ENCODE measurements at places on chromosomes 3 and 15. TPM values are rescaled to one million over a fixed set of nuclear protein-coding genes. Genes with fewer than 3 reads are reported as not detected.

- no peak for DNase-seq
Observed at GRCh38 chr3:32613183-32613582, 42.5 kb upstream of the DYNC1LI1 start.

DNA sequence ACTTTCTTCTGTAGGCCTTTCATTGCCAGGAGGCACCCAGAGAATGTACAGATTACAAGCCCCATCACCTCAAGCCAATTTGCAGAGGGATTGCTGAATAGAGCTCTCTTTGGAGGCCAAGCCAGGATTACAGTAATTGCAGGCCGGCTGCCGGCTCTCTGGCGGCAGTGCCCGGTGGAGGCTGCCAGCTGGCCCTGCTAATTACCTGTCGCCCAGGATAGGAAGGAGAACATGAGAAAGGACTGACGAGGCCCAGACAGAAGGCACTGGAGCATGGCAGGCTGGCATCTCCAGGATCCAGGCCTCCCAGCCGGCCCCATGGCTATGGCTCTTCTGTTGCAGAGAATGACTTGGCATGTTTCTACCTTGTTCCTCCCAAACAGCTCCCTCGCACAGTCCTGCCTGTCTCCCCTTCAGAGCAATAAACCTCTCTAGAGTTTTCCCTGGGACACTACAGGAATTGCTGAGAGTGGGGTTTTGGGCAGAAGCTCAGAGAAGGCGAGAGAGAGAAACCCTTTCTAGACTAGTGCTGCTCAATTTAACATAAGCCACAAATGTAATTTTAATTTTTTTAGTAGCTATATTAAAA, 273.6 kb upstream of the PROK2 start:
- no peak for DNase-seq

GRCh38 chr15:78213425-78213750, 21.0 kb downstream of the ACSBG1 start:
- DNase-seq = no peak

DNA sequence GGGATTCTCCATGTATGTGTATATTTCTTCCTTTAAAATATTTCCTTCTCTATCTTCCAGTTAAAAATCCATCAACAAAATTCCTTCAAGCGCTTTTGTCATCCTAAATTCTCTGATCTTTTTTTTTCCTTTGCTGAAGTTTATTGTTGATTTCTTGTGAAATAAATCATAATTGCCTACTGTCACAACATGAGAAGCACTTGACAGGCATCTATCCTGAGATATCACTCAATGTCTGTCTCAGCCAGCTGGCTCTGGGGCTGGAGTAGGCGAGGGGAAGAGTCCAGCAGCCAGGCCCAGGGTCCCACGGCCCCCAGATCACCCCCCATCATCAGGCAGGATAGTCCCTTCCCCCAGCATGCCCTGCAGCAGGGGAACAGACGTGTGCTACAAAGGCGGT, 109.0 kb upstream of the TLE3 start:
- no peak for DNase-seq

- DNase-seq = no peak
Observed at GRCh38 chr3:173275740-173276139, 121.8 kb upstream of the NLGN1 start.

DNA sequence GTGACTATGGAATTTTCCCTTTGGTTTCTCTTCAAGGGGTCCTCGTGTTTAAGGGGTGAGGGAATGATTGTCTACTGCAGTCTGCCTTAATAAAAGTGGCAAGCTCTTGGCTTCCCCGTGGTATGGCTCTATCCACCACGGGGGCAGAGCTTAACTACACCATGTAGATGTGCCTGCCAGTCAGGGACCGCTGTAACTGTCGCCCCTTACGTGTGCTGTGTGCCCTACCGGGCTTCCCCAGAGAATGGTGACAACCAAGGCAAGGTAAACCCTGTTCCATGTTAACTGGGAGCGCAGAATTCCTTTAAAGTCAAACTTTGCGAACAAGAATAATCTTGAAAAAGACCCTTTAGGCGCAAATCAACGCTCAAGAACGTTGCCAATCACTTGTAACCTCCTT, 966 bp upstream of the C3orf80 start:
- DNase-seq = peak; percentile 48

GRCh38 chr3:192980632-192981031, 63.0 kb upstream of the MB21D2 start:
- DNase-seq = no peak

- peak; percentile 39 for DNase-seq
Observed at GRCh38 chr15:101528917-101529299, 39.4 kb upstream of the PCSK6 start.

DNA sequence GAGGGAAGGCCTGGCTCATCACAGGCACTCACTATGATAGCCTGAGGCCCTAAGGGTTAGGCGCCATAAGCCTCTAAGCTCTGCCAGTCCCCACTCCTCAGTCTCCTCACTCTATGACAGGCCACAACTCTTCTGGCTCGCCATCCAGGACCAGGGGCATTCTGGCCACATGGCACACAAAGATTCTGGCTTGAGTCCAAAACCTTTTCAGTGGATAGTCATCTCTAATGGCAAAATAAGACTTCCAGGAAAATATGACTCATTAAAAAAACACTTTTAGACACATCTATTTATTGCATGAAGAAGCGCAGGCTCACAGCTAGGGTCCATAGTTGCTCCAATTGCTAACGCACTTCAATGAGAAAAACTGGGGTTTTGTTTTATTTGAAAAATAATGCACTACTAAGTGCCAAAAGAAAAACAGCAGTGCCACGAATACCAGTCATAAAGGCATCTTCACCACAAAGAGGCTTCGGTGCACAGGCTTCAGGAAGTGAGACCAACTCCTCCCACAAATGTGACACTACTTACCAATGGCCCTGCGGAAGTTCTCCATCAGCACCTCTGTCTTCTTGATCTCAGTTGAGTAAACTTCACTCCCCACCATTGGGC, 11.1 kb downstream of the RUVBL1 start:
- DNase-seq = no peak

DNA sequence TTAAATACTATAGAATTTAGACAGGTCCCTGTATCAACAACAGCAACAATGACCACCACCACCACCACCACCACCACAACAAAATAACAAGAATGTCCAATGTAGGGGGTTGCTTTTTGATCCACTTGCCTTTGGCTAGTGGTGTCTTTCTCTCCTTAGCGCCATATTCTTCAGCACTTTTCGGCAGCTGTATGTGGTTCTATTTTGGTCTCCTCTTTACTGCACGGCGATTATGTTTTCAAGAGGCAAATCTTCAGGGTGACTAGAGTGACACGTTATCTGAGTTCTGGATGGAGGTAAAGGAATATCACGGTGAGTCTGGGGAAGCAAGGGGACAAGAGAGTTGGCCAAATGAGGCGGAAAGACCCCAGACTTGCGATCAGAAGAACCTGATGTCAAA, 56.1 kb downstream of the ST6GAL1 start:
- DNase-seq = no peak

GRCh38 chr3:122563717-122564025, 429 bp downstream of the PARP9 start:
- no peak for DNase-seq

DNA sequence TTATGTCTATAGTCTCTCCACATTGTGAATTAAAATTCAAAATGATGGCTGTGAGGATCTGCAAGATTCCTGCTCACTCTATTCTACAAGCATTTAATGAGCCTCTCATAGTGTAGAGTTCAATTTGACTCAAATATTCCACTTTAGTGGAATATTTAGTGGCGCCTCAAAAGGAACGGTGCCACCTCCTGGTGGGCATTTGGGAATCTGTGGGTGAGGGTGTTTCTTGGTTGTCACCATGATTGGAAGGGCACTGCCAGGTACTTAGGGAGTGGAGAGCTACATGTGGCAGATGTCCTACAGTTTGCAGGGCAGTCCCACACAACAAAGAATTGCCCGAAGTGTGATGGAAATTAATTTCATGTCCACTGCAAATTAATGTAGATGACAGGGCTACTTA, 21.5 kb upstream of the KCNMB3 start:
- no peak for DNase-seq

The STRIT1 gene
- 0.38 TPM for total RNA-seq

The MESP2 gene
- total RNA-seq = 0.38 TPM

The NEK4 gene
- 39.5 TPM for total RNA-seq
